ENCODE measurements at places on chromosomes 12 and 14.

GRCh38 chr14:72891666-72892102 is 2.2 kb downstream of the DPF3 start:
- no peak for DNase-seq

GRCh38 chr14:98705871-98706300 is 566.1 kb downstream of the BCL11B start:
- no peak for DNase-seq

DNA sequence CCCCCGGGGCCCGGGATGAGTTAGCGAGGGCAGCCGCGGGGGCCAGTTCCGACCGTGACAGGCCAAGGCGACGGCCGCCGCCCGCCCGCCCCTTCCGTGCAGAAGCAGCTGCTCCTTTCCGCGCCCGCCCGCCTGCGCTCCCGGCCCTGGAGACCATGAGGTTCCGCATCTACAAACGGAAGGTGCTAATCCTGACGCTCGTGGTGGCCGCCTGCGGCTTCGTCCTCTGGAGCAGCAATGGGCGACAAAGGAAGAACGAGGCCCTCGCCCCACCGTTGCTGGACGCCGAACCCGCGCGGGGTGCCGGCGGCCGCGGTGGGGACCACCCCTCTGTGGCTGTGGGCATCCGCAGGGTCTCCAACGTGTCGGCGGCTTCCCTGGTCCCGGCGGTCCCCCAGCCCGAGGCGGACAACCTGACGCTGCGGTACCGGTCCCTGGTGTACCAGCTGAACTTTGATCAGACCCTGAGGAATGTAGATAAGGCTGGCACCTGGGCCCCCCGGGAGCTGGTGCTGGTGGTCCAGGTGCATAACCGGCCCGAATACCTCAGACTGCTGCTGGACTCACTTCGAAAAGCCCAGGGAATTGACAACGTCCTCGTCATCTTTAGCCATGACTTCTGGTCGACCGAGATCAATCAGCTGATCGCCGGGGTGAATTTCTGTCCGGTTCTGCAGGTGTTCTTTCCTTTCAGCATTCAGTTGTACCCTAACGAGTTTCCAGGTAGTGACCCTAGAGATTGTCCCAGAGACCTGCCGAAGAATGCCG is 699 bp downstream of the MGAT2 start:
- peak; percentile 59 for DNase-seq

GRCh38 chr14:42334931-42335330 is 728.3 kb downstream of the LRFN5 start:
- DNase-seq, result no peak

GRCh38 chr12:27572486-27573255 is 48.7 kb downstream of the PPFIBP1 start:
- no peak for DNase-seq

GRCh38 chr12:68403711-68404110 is 71.5 kb upstream of the MDM1 start:
- DNase-seq, result no peak

DNA sequence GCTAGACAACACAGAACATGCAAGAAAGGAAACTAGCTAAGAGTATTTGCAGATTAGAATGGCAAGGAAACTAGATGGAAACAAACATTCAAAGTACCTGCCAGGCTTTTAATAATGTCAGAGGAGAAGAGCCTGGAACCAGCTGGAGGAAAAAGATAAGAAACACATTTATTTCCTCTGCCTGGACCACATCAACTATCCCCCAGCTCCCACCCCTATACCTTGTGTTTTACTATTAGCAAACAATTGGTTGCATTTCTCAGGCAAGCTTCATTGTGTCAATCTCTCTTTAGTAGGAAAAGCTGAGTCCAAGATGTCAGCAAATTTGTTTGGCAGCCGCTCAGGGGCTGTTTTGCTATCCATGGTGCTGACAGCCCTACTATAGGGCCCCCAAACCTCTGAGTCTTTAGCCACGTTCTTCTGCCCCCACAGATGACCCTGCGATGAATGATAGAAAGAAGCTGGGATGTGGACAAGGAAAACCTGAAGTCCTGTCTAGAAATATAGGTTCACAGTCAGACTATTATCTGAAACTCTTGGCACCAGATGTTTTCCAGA is 11.6 kb upstream of the SYNDIG1L start:
- no peak for DNase-seq

- DNase-seq, result no peak
Observed at GRCh38 chr14:48023881-48024280, 348.5 kb upstream of the MDGA2 start.

- DNase-seq, result no peak
Observed at GRCh38 chr12:91185421-91185820, 2.8 kb upstream of the DCN start.

DNA sequence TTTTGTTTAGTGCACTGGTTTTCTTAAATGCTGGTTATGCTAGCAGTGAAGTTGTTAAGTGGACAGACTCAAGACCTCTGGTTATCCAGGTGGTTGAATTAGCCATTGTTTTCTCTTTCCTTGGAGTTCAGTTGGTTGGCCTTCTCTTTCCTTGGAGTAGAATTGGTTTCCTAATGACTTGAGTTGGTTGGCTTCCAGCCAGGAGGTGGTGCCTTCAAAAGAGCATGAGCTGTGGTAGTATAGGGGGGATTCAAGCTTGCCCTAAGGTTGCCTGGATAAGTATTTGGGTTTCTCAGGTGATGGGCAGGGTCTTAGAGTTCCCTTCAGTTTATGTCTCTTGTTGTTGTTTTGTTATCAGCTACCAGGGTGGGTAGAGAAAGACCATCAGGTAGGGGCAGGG is 92.5 kb downstream of the ATP23 start:
- no peak for DNase-seq

DNA sequence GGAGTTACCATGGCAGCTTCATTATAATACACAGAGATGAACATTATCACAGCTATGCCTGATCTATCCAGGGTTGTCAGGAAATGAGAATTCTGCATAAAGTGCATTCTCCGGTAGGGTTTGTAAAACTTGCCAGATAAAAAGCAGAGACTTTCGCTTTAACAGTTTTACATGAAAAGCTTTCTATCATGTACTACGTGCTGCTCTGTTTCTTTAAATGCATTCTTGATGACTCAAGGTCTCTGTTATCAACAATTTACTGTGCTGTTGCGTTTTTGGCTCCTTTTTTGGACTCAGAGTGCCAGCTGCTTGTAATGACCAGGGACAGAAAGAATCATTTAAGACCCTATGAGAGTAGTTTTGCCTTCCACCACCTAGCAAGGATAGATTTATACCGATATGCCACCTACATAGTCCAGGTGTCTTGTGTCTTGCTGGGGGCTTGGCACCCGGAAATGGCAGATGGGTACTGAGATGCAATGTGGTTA is 371.2 kb downstream of the BTG1 start:
- no peak for DNase-seq

DNA sequence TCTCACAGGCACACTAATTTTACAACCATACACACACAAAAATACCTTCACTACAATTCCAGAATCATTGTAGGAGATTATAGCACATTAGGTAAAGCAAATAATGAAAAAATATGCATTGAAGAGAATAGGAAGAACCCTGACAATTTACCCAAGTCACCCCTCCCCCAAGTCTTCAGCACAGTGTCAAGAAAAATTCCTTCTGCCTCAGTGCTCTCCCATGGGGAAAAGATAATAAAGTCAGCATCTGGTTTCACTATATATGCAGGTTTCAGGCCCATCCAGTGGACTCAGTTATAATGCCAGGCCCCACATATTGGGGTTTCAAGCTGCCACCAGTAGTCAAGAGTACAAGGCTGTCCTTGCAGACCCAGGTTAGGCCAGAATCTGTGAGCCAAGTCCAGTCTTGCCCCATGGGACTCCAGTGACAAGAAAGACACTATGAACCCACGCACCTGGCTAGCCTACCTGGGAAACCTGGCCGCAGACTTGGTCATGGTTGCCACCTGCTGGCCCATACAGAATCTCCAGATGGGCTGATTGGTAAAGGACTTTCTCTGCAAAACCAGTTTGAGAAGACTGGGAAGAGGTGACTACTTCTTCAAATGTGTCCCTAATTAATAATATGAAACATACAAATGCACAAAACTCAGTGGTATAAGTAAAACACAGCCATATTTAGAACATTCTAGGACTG is 398.6 kb upstream of the FLRT2 start:
- no peak for DNase-seq

- no peak for DNase-seq
Observed at GRCh38 chr14:34300882-34301734, 160.9 kb downstream of the SPTSSA start.

- DNase-seq, result no peak
Observed at GRCh38 chr12:12405882-12406281, 49.0 kb downstream of the BORCS5 start.

DNA sequence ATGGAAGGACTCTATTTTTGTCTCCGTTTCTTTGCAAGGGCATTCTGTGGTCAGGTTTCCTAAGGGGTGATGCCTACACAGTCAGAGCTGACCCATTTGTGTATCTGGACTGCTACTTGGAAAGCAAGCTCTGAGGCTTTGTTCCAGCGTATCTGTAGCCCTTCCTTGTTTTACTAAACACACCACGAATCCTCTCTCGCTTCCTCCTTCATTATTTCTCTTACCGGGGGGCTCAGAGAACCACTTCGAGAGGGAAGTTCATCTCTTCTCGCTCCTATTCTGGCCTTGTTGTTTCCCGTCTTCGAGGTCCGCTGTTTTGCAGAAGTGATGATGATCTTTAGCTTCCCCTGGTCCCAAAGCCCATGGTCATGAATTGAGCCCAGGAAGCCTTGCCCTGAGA is 164.7 kb downstream of the SSPN start:
- no peak for DNase-seq

GRCh38 chr12:128783129-128783574 is 40.6 kb downstream of the SLC15A4 start:
- DNase-seq, result peak; percentile 28
